ENCODE measurements at places on chromosomes 7 and 10. TPM values are rescaled to one million over a fixed set of nuclear protein-coding genes. Genes with fewer than 3 reads are reported as not detected.

The KIAA1549 gene
- total RNA-seq: 1.9 TPM

The FAM25G gene
- not detected for total RNA-seq

The OGA gene
- total RNA-seq: 108 TPM

The PAX4 gene
- not detected for total RNA-seq

The HOXA2 gene
- total RNA-seq: 0.15 TPM

The PDE1C gene
- total RNA-seq: 3.6 TPM

The GLUD1 gene
- total RNA-seq: 237 TPM

The LBX1 gene
- not detected for total RNA-seq

The PNLIPRP1 gene
- not detected for total RNA-seq

The CLDN15 gene
- total RNA-seq: 2.9 TPM

The SUN3 gene
- total RNA-seq: not detected

The LRIT1 gene
- not detected for total RNA-seq

The FEZF1 gene
- total RNA-seq: not detected

The ZNF138 gene
- total RNA-seq: 4.6 TPM

The TMEM236 gene
- under 0.01 TPM for total RNA-seq

The KAZALD1 gene
- total RNA-seq: 3.6 TPM

The SDK1 gene
- 0.32 TPM for total RNA-seq

The TRIL gene
- total RNA-seq: 0.30 TPM

The SH2B2 gene
- total RNA-seq: 1.4 TPM

The HOXA6 gene
- 2.6 TPM for total RNA-seq

The NPC1L1 gene
- total RNA-seq: not detected

The MMP21 gene
- not detected for total RNA-seq

The NCF1 gene
- total RNA-seq: not detected

The ZNF425 gene
- total RNA-seq: 1.2 TPM

The CLEC5A gene
- not detected for total RNA-seq

The SKIDA1 gene
- total RNA-seq: 0.46 TPM

The GDF2 gene
- total RNA-seq: not detected

The THAP5 gene
- total RNA-seq: 23.4 TPM

The SMIM30 gene
- total RNA-seq: 73.6 TPM

The FAM170B gene
- not detected for total RNA-seq

The ATOH7 gene
- total RNA-seq: not detected

The UBE2D4 gene
- total RNA-seq: 7.4 TPM

The NUTM2D gene
- 0.65 TPM for total RNA-seq

The CYP2C19 gene
- total RNA-seq: not detected

The CD36 gene
- total RNA-seq: 0.15 TPM

The CNPY1 gene
- total RNA-seq: not detected

The PNLIP gene
- total RNA-seq: not detected

The CLDN4 gene
- not detected for total RNA-seq

The SPDYE11 gene
- not detected for total RNA-seq

The OPN4 gene
- total RNA-seq: not detected

The OR2A25 gene
- total RNA-seq: not detected

The LRRC4 gene
- 0.32 TPM for total RNA-seq

The SNX8 gene
- 8.5 TPM for total RNA-seq

The DENND11 gene
- 155 TPM for total RNA-seq

The NKX2-3 gene
- 5.2 TPM for total RNA-seq

The ST8SIA6 gene
- 0.32 TPM for total RNA-seq

The GPRIN2 gene
- total RNA-seq: not detected

The C10orf143 gene
- total RNA-seq: 0.65 TPM

The SHH gene
- not detected for total RNA-seq

The TAS2R3 gene
- total RNA-seq: 0.76 TPM

The TMEM178B gene
- not detected for total RNA-seq

The PAPOLB gene
- total RNA-seq: 0.15 TPM

The SPDYE2 gene
- not detected for total RNA-seq

The WNT8B gene
- total RNA-seq: not detected

The STOX1 gene
- total RNA-seq: 0.30 TPM
